Fibroblast of the aortic adventitia (primary cell): ENCODE measurements at places on chromosomes 6 and 20. TPM values are rescaled to one million over a fixed set of nuclear protein-coding genes. Genes with fewer than 3 reads are reported as not detected.
A peak's percentile ranks its signal among the peaks of the same experiment; 100 is the strongest.

DNA sequence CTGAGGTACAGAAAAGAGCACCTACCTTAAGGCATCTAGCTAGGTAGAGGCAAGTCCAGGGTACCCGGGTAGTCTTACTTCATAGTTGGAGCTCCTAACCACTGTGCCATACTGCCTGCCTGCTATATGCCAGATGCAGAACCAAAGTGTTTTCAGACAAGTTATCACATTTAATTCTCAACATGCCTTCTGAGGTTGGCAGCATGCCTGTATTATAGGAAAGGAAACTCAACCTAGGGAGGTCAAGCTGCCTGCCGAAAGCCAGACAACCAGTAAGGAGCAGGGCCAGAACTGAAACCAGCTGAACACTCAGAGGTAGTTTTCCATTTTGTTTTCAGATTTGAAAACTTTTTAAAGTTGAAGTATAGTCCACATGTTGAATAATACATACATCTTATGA, 5.4 kb downstream of the CTNNBL1 start:
- DNase-seq = peak; percentile 41

GRCh38 chr6:61886608-61887259, 399.3 kb downstream of the KHDRBS2 start:
- DNase-seq = no peak

- no peak for DNase-seq
Measured at GRCh38 chr20:62381202-62381797, 5.6 kb upstream of the RPS21 start.

BANF2 gene
- total RNA-seq = not detected in 2 replicates
